ENCODE measurements at places on chromosomes 5 and 9.

DNA sequence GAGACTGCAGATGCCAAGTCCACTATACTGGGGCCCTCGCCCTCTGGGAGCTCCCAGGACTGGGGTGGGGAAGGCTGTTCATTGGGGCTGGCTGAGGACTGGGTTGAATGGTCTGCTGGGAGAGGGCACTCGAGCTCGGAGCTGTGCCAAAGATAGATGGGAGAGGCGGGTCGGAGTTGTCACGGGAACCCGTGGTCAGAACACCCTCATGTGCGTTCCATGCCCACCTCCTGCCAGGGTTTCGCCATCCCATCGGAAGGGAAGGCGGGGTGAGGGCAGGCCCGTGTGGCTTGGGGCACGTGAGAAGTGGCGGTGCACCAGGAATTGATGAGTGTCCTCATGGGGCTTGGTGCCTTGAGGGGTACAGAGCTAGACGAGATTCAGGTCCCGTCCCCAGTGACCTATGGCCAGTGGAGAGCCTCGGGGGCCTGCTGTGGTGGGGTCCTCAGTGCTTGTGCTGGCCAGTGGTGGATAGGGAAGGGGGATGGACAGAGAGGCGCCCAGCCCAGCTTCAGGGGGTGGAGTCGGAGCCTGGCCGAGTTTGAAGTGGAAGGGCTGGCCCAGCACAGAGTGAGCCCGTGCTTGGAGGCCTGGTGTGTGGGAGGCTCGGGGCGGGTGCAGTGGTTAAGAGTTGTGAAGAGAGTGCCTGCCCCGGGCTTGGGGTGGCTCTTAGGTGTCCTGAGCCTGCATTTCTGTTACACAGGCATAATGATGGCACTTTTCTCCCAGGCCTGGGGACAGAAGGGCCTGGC, 4.3 kb downstream of the CACFD1 start:
- DNase-seq: no peak

GRCh38 chr5:174454890-174455289, 269.5 kb upstream of the MSX2 start:
- DNase-seq: no peak

- no peak for DNase-seq
These were observed 280.2 kb downstream of the IRX2 start for GRCh38 chr5:2471152-2471879.

- no peak for DNase-seq
These were observed 49.0 kb downstream of the NPR3 start for GRCh38 chr5:32760091-32760509.
